Fibroblast of villous mesenchyme (primary cell): ENCODE measurements at places on chromosomes 5 and 9. TPM values are rescaled to one million over a fixed set of nuclear protein-coding genes. Genes with fewer than 3 reads are reported as not detected.

GRCh38 chr5:120808606-120809005 lies 344.5 kb downstream of the PRR16 start:
- no peak for DNase-seq

- DNase-seq, result peak; percentile 4
These were observed 190.1 kb downstream of the TMEM232 start for GRCh38 chr5:110536120-110537115.

- no peak for DNase-seq
These were observed 45.4 kb downstream of the CFAP95 start for GRCh38 chr9:69865986-69866385.

GRCh38 chr9:82797534-82797933 lies 265.4 kb downstream of the RASEF start:
- no peak for DNase-seq

GRCh38 chr9:75601280-75601679 lies 289.2 kb upstream of the PCSK5 start:
- no peak for DNase-seq

DNA sequence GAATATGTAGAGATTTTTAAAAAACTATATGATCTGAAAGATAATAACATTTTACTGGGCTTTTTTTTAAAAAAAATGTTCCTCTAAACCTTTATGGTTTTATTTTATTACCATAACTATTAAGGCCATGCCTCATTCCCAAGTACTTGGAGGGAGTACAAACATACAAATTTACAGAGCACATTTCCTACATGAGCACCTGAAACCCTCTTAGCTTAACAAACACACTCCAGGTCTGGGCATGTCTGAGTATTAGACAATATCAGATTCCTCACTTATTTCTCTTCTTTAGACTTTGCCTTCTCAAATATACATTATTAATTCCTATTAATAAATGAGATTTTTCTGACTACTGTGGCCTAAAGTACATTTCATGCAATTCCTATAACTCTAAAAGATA lies 319.2 kb downstream of the SLCO4C1 start:
- DNase-seq, result no peak

GRCh38 chr5:156223547-156223946 lies 103.4 kb upstream of the SGCD start:
- DNase-seq, result no peak

- DNase-seq, result peak; percentile 51
These were observed at the start of gene REEP2 for GRCh38 chr5:138438724-138439476. Gene REEP2 (plus strand): TSS chr5:138439057. CDS start chr5:138439209, 152 bp downstream.

Gene WNT8A
- not detected in 2 replicates for total RNA-seq

Gene SLC25A2
- total RNA-seq, result under 0.01 and 0.64 TPM in 2 replicates

Gene CEP78
- 20.0 and 27.6 TPM in 2 replicates for total RNA-seq

Gene GDNF
- 0.43 and 1.6 TPM in 2 replicates for total RNA-seq

Gene SLC34A3
- under 0.01 TPM in 1 of 2 replicates, not detected in the other for total RNA-seq

Gene FYB1
- not detected in 2 replicates for total RNA-seq

Gene IFNA13
- not detected in 2 replicates for total RNA-seq

Gene FCN2
- not detected in 2 replicates for total RNA-seq
